ENCODE measurements at places on chromosomes 2 and 18.
A peak's percentile ranks its signal among the peaks of the same experiment; 100 is the strongest.

GRCh38 chr18:36186461-36187192 is 670 bp upstream of the MOCOS start:
- DNase-seq: peak; percentile 10

DNA sequence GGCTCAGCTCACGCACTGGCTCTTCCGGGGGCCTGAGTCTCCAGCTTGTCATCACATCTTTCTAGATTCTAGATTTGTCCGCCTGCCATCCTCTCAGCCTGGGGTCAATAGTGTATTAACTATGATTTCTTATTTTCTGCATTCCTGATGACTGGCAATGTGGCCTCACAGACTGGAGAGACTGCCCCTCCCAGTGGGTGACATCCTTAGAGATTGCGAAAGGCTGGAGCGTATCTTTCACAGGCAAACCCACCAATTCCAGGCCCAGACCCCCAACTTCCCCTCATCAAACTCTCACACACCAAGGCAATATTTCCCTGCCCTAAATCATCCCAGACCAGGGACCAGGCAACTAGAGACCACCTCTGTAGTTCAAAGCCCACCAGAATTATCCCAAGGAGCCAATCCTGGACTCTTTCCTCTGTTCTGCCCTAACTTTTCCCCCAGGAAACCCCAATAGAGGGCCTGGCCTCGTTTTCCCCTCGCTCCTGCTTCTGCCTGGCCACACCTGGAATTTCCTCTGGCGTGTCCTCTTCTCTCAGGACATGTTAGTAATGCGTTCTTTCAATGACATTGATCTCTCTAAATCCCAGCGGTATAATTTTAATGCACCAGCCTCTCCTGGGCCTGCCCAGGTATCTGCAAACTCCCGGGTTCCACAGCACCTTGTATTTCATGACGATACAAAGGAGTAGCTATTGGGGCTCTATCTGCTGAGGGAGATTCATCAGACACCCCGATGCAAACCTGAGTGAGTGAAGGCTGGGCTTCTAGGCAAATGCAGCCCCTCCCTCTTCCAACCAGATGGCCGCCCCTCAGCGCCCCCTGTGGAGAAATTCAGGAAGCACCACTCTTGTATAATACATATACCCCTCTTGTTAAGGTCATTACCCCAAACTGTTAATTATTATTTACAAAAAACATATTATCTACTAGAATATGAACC is 2.4 kb upstream of the KCNF1 start:
- no peak for DNase-seq

GRCh38 chr2:133459590-133459989 is 108.7 kb downstream of the NCKAP5 start:
- DNase-seq: no peak

GRCh38 chr2:45652090-45653031 is 886 bp downstream of the PRKCE start:
- DNase-seq: peak; percentile 28

- no peak for DNase-seq
Observed at GRCh38 chr2:33130544-33130943, 183.8 kb downstream of the LTBP1 start.

GRCh38 chr18:44848644-44849335 is 168.1 kb downstream of the SETBP1 start:
- no peak for DNase-seq

- no peak for DNase-seq
Observed at GRCh38 chr2:126220331-126220730, 435.6 kb upstream of the GYPC start.

GRCh38 chr2:228613133-228613850 is 431.8 kb upstream of the SPHKAP start:
- no peak for DNase-seq

GRCh38 chr2:208006833-208007232 is 18.5 kb downstream of the PLEKHM3 start:
- no peak for DNase-seq

DNA sequence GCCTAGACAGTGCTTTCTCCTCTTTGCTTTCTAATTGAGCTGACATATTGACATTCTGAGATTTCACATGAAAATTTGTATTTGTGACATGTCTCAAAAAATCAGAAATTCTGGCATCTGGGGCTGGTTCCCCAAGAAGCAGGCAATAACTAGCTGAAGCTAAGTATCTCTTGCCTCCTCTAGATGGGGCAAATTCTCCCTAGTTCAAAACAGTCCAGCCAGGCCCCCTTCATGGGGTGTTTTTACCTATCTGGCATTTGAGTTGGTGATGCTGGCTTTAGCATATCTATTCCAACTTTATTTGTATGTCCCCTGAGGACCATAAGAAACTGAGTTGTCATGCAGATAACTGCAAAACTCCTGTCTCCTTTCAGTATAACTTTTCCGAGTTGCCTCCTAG is 39.9 kb downstream of the ARHGAP15 start:
- DNase-seq: no peak

GRCh38 chr18:79770501-79770815 is 27.3 kb upstream of the KCNG2 start:
- no peak for DNase-seq

- DNase-seq: no peak
Observed at GRCh38 chr2:155033652-155034051, 335.2 kb downstream of the KCNJ3 start.

DNA sequence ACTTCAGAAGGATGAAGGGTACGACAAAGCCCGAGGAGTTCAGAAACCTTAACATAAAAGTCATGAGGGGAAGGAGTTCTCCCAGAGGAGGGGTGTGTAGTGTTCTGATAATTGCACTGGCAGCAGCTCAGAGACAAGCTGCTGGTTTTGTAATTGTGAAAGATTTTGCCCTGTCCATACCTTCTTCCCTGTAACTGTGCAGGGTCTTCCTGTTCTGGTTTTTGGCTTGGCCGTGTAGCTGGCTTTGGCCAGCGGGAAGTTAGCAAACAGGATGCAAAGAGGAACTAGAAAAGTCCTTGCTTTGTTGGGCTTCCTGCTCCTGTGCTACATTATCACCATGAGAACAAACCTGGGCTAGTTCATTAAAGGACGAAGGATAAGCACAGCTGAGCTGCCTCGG is 160.8 kb downstream of the LPIN1 start:
- DNase-seq: no peak

DNA sequence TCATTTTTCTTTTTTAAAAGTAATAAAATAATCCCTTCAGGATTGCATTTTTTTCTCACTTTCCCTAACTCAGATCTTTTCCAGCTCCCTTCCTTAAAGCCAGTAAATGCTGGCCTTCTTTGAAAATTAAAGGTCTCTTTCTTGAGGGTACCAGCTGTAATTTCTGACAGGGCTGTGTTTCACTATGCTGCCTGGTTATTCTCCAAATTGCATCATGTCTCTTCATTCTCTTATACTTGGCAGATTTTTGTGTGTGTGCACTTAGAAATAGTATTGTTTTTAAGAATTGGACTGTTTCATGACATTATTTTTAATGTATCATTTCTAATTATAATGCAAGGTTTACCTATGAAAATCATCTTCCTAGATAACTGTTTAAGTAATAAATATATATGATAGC is 72.0 kb upstream of the EPB41L5 start:
- DNase-seq: no peak

- no peak for DNase-seq
Observed at GRCh38 chr2:98926601-98927000, 9.4 kb downstream of the CRACDL start.

DNA sequence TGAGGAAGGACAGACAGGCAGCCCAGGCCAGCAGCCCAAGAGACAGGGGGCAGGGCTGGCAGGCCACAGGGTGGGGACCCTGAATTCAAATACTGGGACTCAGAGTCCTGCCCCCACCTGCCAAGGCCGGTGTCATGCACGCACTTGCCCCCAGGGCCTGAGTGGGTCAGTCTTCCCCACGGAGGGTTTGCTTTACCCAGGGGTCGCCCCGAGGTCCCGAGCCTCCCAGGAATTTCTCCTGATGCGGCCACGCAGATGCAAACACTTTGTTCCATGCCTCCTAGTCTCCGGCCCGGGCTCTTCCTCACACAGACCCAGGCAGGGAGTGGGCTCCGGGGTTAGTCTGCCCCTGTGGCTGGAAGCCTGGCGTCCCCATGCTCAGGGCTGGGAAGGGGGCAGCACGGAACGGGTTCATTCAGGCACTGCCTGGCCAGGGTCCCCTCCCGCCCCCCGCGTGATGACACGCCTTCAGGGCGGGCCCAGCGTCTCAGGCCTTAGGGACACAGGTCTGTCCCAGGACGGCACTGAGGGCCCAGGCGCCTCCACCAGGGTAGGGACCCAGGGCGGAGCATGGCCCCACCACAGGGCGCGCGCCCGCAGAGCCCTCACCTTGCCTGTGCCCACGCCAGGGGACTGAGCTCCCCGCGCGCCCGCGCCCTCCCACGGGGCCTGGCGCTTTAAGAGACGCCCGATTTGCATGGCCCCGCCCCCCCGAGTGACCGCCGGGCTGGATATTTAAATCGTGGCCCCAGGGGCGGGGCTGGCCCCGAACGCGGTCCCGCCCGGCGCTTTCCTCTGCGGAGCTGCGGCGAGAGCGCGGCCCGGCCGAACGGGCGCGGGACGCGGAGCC is at the start of gene SNED1:
SNED1 (plus strand) TSS at position 763 of the 850 bp plus-strand sequence. CDS start 220 bp downstream, outside the sequence.
- peak; percentile 73 for DNase-seq

- DNase-seq: no peak
Observed at GRCh38 chr18:3485153-3486149, 35.5 kb downstream of the TGIF1 start.

- peak; percentile 43 for DNase-seq
Observed at GRCh38 chr2:20617892-20618467, 32.9 kb downstream of the HS1BP3 start.

DNA sequence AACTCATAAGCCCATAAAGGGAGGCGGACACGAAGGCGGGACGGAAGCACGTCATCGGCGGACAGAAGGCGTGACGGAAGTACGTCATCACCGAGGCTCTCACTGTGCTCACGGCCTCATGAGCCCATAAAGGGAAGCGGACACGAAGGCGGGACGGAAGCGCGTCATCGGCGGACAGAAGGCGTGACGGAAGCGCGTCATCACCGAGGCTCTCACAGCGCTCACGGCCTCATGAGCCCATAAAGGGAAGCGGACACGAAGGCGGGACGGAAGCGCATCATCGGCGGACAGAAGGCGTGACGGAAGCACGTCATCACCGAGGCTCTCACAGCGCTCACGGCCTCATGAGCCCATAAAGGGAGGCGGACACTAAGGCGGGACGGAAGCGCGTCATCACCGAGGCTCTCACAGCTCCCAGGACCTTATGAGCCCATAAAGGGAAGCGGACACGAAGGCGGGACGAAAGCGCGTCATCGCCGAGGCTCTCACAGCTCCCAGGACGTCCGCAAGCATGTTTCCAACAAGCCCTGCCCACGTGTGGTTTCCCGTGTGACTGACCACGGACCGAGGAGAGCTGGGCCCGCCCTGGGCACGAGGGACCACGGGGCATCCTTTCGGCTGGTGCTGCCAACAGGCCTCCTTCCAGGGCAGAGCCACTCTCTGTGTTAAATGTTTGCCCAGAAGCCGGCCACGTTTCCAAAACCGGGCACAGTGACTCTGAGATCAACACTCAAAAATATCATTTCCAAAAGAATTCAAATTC is 182.7 kb upstream of the SALL3 start:
- DNase-seq: no peak

GRCh38 chr2:240339411-240340360 is 95.8 kb upstream of the GPC1 start:
- DNase-seq: no peak

- DNase-seq: no peak
Observed at GRCh38 chr2:169095621-169096105, 26.3 kb downstream of the DHRS9 start.

GRCh38 chr2:172571245-172571644 is 15.4 kb downstream of the PDK1 start:
- DNase-seq: no peak

DNA sequence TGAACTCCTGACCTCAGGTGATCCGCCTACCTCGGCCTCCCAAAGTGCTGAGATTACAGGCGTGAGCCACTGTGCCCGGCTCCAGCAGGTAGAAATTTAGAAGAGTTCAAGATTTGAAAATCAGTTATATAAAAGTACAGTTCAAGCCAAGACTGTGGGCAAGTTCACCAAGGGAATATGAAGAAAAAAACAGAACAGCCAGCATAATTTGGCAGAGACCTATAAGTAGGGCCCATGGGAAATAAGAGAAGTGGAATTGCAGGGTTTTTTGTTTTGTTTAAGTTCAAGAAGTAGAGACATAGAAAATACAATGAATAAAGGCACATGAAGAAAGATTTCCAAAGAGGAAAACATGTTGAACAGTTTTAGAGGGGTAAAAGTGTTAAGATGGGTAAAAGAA is 57.9 kb downstream of the BAZ2B start:
- DNase-seq: no peak

DNA sequence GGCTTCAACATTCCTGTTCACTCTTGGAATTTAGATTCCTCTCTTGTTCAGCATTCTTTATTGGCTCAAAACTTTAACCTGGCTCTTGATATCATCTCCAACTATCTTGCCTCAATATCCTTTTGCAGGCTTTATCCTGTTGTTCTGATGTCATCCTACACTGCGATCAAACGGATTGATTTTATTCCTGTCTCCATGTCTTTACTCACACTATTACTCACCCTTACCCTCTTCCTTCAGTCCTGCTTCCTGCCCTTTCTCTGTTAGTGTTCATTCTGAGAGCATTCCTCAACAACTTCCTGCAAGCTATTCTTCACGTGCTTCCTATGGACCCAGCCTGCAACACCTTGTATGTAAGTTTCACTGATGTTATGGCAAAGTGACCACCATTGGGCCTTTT is 264.7 kb downstream of the RNF152 start:
- DNase-seq: no peak

DNA sequence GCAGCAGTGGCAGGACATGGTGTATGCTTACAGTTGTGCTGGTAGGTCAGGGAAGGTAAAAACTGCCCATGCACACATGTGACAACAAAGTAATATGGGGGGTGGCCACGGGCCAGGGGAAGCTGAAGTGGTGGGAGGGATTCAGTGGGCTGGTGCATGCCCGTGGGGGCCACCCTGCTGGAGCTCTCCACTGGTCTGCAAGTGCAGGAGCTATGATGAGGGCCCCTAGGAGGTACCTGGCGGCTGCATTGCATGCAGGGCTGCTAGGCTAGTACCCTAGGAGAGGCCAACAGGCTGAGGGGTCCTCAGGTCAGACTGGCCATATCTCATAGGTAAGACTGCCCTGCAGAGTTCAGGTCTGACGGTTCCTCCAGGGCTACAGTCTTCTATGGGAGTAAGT is 265.9 kb downstream of the NUP35 start:
- no peak for DNase-seq

DNA sequence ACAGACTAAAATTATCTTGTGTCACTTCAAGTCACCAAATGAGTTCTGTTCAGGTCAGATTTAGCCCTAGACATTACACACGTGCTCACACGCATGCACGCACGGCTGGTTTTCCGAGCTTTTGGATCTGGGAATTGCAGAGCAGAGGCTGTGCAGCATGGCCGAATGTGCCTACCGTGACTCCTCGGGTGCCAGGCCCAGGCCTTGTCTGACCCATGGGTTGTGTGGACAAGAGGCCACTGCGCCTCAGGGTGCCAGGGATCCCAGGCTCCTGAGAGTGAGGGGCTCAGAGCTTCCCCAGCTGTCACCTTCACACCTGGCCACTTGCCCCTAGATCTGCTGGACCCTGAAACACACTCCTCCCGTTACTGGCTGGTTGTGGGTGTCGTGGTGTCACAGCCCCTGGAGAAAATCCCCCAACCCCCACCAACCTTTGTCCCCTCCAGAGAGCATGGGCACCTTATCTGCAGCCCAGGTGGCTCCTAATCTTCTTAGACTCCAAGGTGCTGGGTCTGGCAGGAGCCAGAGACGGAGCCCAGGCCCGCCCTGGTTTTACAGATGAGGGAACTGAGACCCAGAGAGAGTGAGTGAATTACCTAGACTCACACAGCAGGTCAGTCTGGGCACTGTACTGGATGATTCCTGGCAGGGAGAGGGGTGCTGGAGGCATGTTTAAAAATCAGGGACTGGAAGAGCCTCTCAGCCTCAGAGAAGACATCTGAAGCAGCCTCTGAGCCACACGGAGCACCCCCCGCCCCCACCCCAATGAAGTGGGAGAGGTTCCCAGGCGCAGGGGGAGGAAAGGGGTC is 56.8 kb downstream of the ATOH8 start:
- DNase-seq: no peak

Measured in CD8-positive, alpha-beta memory T cell (primary cell).